ENCODE measurements at places on chromosomes 11 and 22.

GRCh38 chr11:62905927-62906531, 15.1 kb downstream of the CHRM1 start:
- peak; percentile 49 for DNase-seq

DNA sequence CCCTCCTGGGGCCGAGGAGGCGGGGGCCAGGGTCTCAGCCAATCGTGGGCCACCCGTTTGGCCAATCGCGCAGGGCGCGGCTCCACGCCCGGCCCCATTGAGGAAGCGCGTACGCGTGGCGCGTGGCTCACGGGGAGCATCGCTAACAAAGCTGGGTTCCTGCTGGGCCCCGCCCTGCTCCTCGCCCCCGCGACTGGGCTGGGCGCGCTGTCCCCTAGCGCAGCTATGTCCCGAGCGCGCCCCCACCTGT, 614 bp upstream of the ASCL2 start:
- DNase-seq: no peak

DNA sequence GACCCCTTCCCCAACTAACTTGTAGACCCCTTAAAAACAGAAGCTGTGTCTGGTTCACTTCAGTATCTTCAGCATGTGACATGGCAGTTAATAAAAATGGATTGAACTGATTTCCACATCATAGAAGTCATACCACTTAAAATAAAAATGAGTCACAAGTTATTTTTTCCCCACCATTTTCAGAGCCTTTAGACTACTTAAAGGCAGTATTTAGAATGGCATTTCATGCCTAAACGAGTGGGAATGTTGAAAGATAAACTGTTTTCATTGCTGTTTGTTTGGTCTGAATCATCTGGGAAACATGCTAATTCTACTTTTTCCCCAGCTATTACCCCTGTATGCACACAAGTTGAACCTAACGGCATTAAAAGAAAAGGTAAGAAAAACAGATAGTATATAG, 324.0 kb downstream of the RAB38 start:
- DNase-seq: no peak

- DNase-seq: no peak
Observed at GRCh38 chr11:933142-933851, 7.6 kb downstream of the AP2A2 start.

GRCh38 chr22:42630901-42631602, 9.3 kb downstream of the ATP5MGL start:
- no peak for DNase-seq

- DNase-seq: no peak
Observed at GRCh38 chr11:75145972-75146519, 4.9 kb upstream of the SLCO2B1 start.

DNA sequence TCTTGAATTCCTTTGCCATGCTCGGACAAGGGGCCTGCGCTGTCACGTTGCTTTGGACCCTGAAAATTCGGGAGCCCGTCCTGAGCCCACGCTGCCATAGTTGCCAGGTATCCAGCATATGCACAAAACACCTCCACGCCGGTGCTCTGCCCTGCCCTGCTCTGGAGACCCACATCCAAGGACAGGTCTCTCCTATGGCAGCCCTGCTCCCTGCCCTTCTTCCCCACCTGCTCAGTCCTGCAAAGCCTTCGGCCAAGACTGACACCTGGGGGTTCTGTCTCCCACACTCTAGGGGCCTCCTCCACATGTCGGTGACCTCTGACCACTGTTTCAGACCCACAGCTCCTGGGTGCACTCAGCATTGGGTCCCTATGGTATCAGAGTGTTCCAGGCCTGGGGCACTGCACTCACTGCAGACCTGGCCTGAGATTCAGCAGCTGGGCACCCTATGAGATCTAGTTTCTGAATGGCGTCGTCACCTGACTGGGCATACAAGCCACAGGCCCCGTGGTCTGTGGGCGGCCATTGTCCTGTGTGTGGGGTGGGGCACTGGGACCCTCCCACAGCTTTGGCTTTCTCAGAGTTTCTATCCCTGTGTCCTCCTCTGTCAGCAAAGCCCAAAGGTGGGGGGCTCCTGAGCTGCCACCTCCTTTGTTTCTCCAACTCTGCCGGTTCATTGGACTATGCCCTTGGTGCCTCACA, 2.0 kb upstream of the KRTAP5-6 start:
- no peak for DNase-seq

GRCh38 chr11:45660729-45661438, 4.5 kb downstream of the CHST1 start:
- DNase-seq: no peak

DNA sequence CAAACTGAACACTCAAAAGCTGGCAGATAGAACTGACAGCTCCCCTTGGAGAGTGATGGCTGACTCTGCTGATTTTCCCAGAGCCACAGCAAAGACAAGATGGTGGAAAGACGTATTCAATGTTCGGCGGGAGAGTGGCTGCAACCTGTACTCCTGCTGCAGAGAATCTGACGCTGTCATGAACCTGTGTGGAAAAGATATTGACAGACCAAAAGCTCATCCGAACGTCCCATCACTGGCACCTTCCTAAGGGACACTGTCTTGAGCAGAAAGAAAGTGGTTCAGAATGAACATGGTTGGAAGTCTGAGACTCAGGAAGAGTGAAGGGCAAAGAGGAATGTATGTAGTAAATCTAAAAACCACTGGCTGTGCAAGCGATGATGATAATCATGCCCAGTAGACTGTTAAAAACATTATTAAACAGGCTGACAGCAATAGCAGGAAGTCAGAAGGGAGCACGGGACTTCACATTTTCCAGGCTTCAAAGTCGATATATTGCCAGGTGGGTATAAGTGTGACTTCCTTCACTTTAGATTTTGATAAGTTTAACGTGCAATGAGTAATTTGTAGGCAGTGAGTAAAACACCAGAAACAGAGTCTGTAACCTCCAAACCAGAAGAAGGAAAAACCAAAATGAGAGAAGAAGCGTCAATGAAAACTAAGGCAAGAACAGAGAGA, 6.2 kb upstream of the IL17REL start:
- peak; percentile 37 for DNase-seq

Measured in stimulated activated CD8-positive, alpha-beta memory T cell treated with anti-CD3 and anti-CD28 coated beads, Interleukin-7, amount 100 ng/mL, for 48 hours (primary cell).